Iris pigment epithelial cell (primary cell): ENCODE measurements at places on chromosomes 13 and 19.

- no peak for DNase-seq
These were observed 291.9 kb downstream of the PCDH20 start for GRCh38 chr13:61123538-61124289.

DNA sequence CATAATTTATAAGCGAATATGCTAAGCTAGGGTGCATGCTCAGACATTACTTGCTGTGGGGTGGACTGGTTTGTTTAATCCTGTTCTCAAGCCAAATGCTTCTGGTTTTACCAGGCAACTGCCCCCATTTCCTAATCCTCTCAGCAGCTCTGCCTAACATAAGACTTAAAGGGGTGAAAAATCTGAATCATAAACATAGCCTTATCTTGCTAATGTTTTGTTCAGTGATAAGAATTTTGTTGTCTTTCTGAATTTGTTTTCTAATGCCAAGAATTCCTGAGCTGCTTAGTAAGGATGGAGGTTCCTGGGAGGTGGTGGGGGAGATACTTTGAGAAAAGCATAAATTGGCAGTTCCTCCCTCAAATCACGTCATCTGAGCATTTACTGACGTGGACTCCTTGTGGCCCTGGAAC lies 42.7 kb downstream of the ING1 start:
- DNase-seq = peak; percentile 91

DNA sequence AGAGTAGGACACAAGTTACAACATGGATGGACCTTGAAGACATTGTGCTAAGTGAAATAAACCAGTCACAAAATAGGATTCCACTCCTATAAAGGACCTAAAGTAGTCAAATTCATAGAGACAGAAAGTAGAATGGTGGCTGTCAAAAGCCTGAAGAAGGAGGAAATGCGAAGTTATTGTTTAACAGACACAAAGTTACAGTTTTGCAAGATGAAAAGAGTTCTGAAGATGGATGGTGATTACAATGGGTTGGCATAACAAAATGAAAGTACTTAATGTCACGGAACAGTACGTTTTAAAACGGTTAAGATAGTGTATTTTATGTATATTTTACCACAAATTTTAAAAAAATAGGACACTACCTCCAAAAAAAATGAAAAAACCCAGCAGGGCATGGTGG lies 34.8 kb downstream of the FOXO1 start:
- DNase-seq = no peak

GRCh38 chr19:45424191-45425058 lies 708 bp upstream of the ERCC1 start:
- peak; percentile 96 for DNase-seq

DNA sequence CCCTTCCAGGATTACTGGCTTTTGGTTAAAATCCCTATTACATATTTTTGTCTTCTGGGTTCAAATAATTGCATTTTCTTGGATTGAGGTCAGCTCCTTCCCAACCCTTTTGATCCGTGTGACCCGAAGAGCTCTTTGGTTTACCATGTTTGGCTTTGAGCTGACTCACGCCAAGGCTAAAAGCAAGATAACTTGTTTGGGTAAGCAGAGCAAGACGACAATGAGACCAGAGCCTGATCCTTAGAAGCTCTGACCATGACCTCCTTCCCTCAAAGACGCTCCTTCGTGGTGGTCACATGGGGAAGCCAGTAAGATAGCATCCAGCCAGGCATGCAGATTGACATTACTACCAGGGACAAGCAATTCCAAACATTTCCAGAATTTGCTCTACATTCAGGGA lies 153.8 kb downstream of the DCT start:
- peak; percentile 78 for DNase-seq

- DNase-seq = no peak
These were observed 37.1 kb downstream of the LACC1 start for GRCh38 chr13:43916828-43917227.

- DNase-seq = peak; percentile 12
These were observed 251.7 kb upstream of the HTR2A start for GRCh38 chr13:47148543-47148942.

GRCh38 chr19:33470686-33471085 lies 50.9 kb downstream of the PEPD start:
- no peak for DNase-seq

DNA sequence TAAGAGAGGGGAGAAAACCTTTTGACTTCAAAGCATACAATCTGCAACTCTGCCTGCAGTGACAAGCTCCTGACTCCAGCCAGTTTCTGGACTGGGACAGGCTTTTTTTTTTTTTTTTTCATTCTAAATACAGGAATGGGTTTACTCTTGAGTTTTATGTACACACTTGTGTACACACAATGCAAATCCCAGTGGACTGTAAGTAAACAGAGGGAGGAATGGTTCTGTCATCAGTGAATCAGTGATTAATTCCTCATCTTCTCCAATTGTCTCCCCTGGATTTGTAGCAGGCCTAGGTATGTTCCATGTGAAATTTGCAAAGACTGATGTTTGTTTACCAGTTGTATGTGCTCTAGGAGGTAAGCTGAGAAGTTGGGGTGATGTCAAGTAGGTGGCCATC lies 184.8 kb downstream of the SHISA2 start:
- DNase-seq = no peak

DNA sequence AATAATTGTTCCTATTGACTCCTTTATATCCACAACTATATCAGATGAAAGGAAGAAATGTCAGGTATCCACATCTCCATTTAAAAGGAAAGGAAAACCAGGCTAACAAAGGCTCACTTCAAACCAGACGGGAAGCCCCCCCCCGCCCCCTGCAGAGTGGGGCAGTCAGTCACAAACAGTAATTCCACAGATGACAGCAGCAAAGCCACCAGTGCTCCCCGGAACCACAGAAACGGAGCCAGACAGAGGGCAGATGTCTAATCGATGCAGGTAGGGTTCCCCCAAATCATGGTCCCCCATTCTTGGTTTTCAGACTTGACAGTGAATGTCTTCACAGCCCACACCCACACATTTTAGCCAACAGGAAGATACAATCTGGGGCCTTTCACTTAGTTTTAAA lies 100.8 kb downstream of the STK24 start:
- DNase-seq = no peak

GRCh38 chr13:91349992-91350911 lies 2.8 kb downstream of the MIR17HG start:
- no peak for DNase-seq

DNA sequence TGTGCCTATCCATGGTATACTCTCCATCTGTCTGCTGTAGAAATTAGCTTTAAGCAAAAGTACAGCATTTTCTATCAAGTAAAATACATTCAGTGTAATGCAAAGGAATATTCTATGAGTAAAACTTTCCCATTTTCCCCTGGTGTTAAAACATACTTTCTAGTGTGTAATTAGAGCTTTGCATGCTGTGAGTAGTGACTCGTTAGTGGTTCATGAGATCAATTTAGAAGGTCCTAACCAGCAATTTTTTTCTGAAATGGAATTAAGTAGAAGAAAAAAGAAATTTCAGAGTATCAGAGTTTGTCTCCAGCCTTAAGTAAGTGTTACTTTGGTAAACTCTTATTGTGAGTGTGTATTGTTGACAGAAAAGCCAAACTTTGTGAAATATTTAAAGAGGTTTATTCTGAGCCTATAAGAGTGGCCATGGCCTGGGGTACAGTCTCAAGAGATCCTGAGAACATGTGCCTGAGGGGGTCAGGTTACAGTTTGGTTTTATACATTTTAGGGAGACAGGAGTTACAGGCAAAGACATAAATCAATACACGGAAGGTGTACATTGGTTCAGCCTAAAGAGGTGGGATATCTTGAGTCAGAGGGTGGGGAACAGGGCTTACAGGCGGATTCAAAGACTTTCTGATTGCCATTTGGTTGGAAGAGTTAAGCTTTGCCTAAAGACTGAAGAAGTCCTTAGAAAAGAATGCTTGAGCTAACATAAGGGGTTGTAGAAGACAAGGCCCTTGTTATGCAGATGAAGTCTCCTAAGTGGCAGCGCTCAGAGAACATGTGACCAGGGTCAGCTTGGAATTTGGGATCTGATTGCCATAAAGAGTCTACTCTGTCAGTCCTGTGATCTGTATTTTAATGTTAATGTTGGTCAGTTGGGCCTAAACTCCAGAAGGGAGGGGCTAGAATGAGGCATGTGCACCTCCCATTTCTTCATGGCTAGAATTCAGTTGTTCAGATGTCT lies 25.5 kb downstream of the FAM187B start:
- no peak for DNase-seq

DNA sequence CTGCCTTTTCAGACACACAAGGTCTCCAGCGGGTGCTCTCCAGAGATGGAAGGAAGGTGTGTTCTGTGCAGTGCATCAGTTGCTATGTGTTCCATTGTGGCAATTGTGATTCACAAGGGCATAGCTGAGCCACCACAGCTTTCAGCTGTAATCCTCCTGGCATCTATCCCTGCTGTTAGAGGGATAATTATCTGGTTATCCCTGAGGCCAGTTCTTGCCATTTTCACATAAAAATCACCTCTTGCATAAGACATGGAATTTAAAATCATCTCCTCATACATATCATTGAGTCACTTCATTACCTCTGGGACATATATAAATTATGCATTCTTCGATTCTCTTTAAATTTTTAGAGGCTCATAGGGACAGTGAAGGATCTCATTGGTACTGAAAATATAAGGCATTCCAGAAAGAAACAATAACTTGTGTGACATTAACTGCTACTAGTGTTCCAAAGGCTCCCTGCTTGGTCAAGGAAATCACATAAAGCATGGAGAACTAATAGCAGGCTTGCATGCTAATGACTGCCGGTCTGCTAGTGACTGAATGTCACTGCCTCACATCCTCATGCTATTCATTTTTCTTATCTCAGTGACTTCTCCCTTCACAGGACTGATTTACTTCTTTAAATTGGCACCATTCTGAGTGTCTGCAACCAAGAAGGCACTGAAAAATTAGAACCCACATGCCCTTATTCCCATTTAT lies 214.0 kb downstream of the ENOX1 start:
- DNase-seq = peak; percentile 35

DNA sequence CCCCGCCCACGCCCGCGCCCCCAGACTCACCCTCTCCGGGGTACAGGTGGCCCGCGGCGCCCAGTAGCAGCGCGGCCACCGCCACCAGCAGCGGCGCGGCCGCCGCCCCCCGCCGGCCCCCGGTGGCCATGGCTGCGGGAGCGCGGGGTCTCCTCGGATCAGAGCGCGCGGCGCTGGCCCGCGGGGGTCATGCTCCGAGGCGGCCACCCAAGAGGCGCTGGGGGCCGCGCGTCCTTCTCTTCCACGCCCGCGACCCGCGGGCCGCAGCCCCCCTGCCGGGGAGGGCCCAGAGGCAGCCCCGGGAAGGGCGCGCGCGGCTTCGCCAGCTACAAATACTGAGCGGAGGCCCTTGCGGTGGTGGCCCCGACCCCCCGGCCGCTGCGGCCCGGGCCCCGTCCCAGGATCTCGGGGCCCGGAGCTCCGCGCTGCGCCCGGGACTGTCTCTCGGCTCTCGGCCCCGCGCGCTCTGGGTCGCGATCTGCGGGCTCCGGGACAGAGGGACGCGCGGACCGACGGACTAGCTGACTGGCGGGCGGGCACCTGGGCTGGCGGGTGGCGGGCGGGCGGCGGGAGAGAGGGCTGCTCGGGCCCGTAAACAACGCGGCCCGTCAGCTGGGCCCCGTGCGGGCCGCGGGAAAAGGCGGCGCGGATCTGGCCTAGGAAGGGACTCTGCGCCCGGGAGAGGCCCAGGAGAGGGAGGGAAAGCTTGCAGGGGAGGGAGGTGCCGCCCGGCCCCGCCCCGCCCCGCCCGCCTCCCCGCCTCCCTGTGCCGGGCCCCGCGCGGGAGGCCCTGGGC lies at the start of gene INSR:
TSS of gene INSR (minus strand) at position 653 of the 796 bp plus-strand sequence. CDS start at position 130, 523 bp downstream.
- DNase-seq = peak; percentile 91

GRCh38 chr19:13063461-13064091 lies 39.1 kb downstream of the LYL1 start:
- no peak for DNase-seq
